Ammon's horn (tissue), 1 donor: ENCODE measurements at places on chromosomes 7 and 10.

GRCh38 chr7:148657929-148658328 lies 40.8 kb upstream of the CUL1 start:
- no peak for DNase-seq

DNA sequence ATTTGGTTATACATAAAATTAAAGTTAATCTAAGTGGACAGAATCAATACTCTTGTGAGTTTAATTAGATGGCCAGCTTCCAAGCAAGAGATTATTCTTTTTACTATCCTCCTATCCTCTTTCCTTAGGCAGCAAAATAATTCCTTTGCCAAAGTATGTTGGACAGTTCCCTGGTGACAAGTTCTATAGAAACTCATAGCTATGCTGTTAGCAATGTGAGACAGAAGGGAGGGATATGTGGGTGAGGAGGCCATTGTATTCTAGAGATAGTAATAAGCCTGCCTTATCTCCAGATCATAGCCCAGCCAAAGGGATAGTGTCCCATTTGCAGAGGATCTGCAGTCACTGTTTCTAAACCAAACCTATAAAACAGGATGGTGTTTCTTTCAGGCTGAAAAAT lies 181.6 kb upstream of the HDAC9 start:
- no peak for DNase-seq

DNA sequence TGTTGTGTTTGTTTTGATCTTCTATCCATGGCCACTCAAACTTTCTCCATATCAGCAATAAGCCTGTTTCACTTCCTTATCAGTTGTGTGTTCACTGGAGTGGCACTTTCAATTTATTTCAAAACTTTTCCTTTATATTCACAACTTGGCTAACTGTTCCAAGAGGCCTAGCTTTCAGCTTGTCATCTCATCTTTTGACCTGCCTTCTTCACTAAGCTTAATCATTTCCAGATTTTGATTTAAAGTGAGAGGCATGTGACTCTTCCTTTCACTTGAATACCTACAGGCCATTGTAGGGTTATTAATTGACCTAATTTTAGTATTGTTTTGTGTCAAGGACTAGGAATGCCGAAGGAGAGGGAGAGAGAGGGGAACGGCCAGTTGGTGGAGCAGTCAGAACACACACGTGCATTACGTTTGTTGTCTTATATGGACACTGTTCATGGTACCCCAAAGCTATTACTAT lies 5.5 kb upstream of the GNAT3 start:
- no peak for DNase-seq

- DNase-seq, result no peak
Observed at GRCh38 chr7:90816511-90817142, 220.5 kb downstream of the CDK14 start.

GRCh38 chr10:113853578-113854012 lies 287 bp downstream of the DCLRE1A start:
- DNase-seq, result no peak

DNA sequence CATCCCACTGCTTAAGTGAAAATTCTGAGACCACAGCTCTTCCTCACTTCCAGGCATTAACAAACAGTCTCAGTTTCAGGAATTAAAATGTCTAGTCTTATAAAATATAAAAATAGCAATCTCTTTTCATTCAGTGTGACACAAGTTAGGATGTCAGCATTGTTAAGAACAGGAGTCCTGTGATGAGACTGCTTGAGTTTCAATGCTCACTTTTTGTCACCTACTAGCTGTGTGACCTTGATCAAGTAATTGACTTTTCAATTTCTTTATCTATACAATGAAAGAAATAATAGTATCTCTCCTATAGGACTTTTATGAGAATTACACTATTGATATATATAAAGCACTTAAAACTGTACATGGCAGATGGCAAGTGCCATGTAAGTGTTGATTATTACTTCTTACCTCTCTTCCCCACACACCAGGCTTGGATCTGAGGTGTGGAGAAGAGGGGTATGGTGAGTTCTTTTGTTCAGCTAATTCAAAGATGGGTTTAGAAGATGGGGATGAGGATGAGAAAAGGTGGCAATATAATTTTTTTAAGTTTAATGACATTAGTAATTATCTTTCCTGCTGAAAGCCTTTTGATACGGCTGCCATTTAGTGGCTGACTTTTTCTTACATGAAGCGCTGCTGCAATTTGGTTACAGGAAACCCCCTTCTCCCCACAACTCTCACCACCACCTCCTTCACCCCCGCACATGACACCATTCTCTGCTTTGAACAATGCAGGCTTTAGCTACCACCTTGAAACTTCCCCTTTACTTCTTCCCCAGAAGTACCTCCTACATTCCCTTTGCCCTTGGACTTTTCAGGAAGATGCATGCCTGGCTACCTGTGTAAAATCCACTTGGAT lies 20.8 kb upstream of the HYAL4 start:
- DNase-seq, result no peak

GRCh38 chr7:84744385-84744784 lies 442.5 kb downstream of the SEMA3D start:
- DNase-seq, result no peak

DNA sequence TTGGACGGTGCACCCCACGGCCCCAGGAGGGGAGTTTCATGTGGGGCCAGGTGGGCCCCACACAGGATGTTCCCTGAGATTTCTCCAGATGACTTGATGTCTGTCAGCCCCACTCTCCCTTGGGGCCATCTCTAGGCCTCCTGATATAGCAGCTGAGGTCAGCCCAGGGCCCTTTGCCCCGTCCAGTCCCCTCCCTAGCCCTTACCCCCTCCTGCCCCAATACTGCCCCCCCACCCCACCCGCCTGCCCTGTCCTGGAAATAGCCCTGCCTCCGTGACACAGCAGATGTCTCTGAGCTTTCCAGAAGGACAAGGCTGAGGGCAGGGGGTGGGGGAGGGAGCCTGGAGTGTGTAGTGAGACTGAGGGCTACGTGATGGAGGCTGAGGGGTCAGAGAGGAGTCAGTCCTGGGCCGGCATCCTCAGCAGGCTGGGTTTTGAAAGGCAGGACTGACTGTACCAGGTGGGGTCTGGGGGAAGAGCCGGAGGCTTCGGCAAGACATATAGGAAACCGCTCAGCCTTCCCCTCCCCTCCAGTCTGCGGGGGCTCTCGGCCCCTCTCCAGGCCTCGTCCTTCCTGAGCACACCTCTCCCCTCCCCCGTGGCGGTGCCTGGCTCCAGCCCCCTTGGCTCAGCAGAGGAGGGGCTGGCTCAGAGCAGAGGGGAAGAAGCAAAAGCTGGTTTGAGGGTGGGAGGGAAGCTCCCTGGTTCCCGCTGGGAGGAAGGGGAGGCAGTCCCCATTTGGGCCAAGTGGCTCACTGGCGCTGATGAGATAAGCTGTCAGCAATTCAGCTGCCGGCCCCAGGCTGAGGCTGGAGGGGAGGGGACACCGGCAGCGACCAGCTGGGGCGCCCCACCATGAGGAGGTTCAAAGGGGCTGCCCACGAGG lies 2.0 kb downstream of the FLNC start:
- DNase-seq, result peak; percentile 36

DNA sequence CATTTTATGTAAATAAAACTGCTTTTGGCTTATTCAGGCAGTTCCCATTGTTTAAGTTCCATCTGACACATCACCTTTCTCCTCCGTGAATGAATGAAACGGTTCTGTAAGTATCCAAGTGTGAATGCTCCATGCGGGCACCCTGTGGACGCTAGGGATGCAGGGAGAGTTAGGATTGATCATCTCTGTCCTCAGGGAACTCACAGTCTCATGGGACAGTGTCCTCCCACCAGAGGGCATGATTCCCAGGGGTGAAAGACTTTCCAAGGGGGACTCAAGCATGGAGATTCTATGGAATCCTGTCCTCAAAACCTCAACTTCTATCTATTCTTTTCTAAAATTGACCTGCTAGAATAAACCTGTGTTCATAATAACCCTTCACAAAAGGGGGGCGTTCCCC lies 98.8 kb downstream of the HECW1 start:
- DNase-seq, result no peak
